ENCODE measurements at places on chromosomes 5 and 9. TPM values are rescaled to one million over a fixed set of nuclear protein-coding genes. Genes with fewer than 3 reads are reported as not detected.

SPINK13 gene
- not detected for total RNA-seq

IFNA13 gene
- not detected for total RNA-seq

SPEF2 gene
- total RNA-seq = 1.00 TPM

FOXD4L4 gene
- total RNA-seq = 0.90 TPM

- DNase-seq = no peak
- no peaks in the 10 kb centered on the region for H3K4me1 ChIP-seq
- H3K27me3 ChIP-seq = no peaks in the 10 kb centered on the region
- H3K27ac ChIP-seq = no peak overlapping the region
- no peak overlapping the region for H3K4me3 ChIP-seq
Observed at GRCh38 chr9:37812773-37813379, 12.3 kb downstream of the DCAF10 start.

DNA sequence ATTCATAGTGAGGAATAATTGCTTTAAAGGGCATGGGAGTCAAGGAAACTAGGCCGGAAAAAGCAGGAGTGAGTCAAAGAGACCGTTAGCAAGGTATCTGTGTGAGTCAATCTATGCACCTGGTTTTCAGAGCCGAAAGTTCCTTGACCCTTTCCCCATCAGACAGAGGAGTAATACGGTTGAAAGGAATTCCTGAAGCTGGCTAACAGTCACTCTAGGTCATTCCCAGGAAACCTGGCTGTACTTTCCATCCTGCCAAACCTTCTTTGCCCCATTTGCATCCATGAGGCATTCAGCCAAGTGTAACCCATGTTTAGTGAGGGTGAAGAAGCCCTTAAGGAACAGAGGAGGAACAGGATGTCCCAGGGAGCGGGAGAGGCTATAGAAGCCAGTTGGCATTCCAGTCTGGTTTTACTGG, 16.2 kb downstream of the RBM18 start:
- H3K27me3 ChIP-seq = no peaks in the 10 kb centered on the region
- no peaks in the 10 kb centered on the region for H3K4me1 ChIP-seq
- H3K4me3 ChIP-seq = no peak overlapping the region
- DNase-seq = no peak

DNA sequence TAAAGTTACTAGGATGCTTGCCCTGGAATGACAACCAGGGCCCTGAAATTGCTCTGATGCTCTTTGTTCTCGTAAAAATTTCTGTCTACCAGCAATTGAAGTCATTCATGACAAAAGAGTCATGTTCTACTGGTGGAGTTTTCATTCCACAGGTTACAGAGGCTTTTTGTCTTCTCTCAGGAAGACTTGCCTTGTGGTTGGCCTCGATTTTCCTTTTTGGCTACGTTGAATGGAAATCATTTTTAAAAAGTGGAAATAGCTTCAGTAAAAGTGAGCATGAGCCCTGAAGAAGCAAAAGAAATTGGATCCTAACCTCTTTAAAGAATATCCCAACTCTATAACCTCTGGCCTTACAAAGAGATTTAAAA, 255.2 kb downstream of the AOPEP start:
- H3K36me3 ChIP-seq = no peaks in the 10 kb centered on the region
- no peaks in the 10 kb centered on the region for H3K4me1 ChIP-seq
- DNase-seq = no peak
- H3K4me3 ChIP-seq = no peak overlapping the region
- no peaks in the 10 kb centered on the region for H3K27me3 ChIP-seq

- H3K27me3 ChIP-seq = no peaks in the 10 kb centered on the region
- no peak overlapping the region for H3K27ac ChIP-seq
- H3K4me1 ChIP-seq = peaks cover 2% of the 10 kb centered on the region
- no peak overlapping the region for H3K4me3 ChIP-seq
- no peaks in the 10 kb centered on the region for H3K36me3 ChIP-seq
Observed at GRCh38 chr5:59193616-59194319, 610.9 kb downstream of the RAB3C start.

- DNase-seq = no peak
- H3K36me3 ChIP-seq = no peaks in the 10 kb centered on the region
- no peak overlapping the region for H3K27ac ChIP-seq
Observed at GRCh38 chr5:147372191-147372590, 137.4 kb downstream of the STK32A start.

DNA sequence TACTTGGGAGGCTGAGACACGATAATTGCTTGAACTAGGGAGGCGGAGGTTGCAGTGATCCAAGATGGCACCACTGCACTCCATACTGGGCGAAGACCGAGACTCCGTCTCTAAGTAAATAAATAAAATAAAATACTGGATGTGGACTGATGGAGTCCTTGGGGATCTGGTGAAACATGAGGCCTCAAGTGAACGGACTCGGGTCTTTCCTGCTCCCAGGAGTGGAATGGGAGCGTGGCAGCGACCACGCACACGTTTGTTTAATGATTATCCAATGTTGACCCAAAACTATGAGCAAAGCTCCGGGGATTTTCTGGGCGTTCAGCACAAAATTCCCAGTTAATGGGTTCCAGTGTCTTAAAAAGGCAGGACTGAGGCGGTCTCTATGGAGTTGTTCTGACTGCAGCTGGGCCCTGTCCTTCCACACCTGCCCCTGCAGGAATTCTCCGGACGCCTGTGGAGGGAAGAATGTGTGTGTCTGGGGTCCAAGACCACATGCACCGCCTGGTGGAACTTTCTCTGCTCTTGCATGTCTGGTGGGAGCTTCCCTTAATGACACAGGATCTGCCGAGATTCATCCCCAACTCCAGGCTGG, 26.6 kb downstream of the NEK6 start:
- no peak for DNase-seq
- H3K27me3 ChIP-seq = no peaks in the 10 kb centered on the region
- H3K4me3 ChIP-seq = no peak overlapping the region
- peaks cover 17% of the 10 kb centered on the region for H3K36me3 ChIP-seq
- H3K4me1 ChIP-seq = peaks cover 50% of the 10 kb centered on the region

GRCh38 chr9:131403493-131403773, 9.5 kb downstream of the PRRC2B start:
- no peak overlapping the region for H3K27ac ChIP-seq
- no peaks in the 10 kb centered on the region for H3K27me3 ChIP-seq
- peaks cover 18% of the 10 kb centered on the region for H3K36me3 ChIP-seq
- peaks cover 70% of the 10 kb centered on the region for H3K4me1 ChIP-seq
- no peak overlapping the region for H3K4me3 ChIP-seq

DNA sequence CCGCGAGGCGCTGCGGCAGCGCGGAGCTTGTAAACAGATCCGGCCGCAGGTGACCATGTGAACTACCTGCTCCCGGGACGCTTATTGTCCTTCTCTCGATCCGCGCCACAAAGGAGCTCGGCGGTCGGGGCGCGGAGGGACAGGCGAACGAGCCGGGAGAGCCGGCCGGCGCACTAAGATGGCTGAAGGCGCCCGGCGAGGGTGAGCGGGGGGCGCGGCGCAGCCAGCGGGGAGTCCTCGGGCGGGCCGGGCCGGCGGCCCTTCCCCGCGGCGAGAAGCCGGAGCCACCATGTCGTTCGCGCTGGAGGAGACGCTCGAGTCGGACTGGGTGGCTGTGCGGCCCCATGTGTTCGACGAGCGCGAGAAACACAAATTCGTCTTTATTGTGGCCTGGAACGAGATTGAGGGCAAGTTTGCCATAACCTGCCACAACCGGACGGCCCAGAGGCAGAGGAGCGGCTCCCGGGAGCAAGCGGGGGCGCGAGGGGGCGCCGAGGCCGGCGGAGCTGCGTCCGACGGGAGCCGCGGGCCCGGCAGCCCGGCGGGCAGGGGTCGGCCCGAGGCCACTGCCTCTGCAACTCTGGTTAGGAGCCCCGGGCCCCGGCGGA, 535 bp downstream of the JMY start:
- H3K4me3 ChIP-seq = peak overlapping the region; percentile 81
- H3K36me3 ChIP-seq = no peaks in the 10 kb centered on the region
- peaks cover 33% of the 10 kb centered on the region for H3K4me1 ChIP-seq
- H3K27me3 ChIP-seq = no peaks in the 10 kb centered on the region

DNA sequence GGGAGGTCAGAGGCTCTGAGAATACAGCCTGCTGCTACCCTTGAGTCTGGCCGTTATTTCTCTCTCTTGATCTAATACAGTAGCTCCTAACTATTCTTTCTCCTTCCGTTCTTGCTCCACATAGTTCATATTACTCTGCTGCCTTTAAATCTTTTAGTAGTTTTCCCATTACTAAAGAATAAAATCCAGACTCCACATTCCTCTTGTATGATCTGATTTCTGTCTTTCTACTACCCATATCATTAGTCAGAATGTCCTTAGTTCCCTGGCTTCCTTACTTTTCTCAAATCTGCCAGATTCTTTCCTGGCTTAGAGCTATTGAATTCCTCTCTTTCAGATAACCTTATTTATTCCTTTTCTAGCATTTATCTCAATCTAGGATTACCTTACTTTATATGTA, 40.0 kb downstream of the MARCHF6 start:
- H3K4me1 ChIP-seq = no peaks in the 10 kb centered on the region
- H3K4me3 ChIP-seq = no peak overlapping the region
- peaks cover 76% of the 10 kb centered on the region for H3K36me3 ChIP-seq

GRCh38 chr5:10351199-10351905, 2.1 kb upstream of the MARCHF6 start:
- no peak overlapping the region for H3K27ac ChIP-seq
- H3K27me3 ChIP-seq = no peaks in the 10 kb centered on the region
- H3K4me3 ChIP-seq = no peak overlapping the region
- no peak for DNase-seq
- peaks cover 19% of the 10 kb centered on the region for H3K4me1 ChIP-seq

DNA sequence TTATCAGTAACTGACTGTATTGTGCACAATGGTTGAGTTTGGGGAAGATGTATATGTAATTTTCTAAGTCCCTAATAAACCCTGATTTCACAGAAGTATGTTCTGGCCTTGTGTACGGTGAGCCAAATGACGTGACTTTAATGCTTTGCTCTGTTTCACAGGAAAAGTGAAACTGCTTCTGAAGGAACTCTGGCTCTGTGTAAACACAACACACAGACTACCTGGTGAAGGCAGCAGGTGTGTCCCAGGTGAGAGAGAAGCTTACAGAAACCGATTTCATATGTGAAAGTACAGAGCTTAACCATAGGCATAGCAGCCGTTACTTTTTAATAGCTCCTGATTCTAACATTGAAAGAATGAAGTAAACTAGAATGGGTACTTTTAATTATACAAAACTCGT, 31.9 kb downstream of the ICE1 start:
- peaks cover 57% of the 10 kb centered on the region for H3K36me3 ChIP-seq
- no peaks in the 10 kb centered on the region for H3K27me3 ChIP-seq
- H3K27ac ChIP-seq = no peak overlapping the region
- H3K4me3 ChIP-seq = no peak overlapping the region

- peak; percentile 59 for DNase-seq
- H3K4me1 ChIP-seq = peaks cover 9% of the 10 kb centered on the region
- peaks cover 2% of the 10 kb centered on the region for H3K27me3 ChIP-seq
- H3K36me3 ChIP-seq = no peaks in the 10 kb centered on the region
Observed at GRCh38 chr5:176611435-176611834, 1.5 kb upstream of the GPRIN1 start.

GRCh38 chr9:4464911-4465513, 25.3 kb upstream of the SLC1A1 start:
- no peaks in the 10 kb centered on the region for H3K4me1 ChIP-seq
- H3K4me3 ChIP-seq = no peak overlapping the region
- DNase-seq = peak; percentile 27
- no peaks in the 10 kb centered on the region for H3K27me3 ChIP-seq
